NCI-H1092 (cell line): ENCODE measurements at places on chromosomes 7 and 10.

- DNase-seq: no peak
Measured at GRCh38 chr7:101238226-101239182, 902 bp upstream of the CLDN15 start.

DNA sequence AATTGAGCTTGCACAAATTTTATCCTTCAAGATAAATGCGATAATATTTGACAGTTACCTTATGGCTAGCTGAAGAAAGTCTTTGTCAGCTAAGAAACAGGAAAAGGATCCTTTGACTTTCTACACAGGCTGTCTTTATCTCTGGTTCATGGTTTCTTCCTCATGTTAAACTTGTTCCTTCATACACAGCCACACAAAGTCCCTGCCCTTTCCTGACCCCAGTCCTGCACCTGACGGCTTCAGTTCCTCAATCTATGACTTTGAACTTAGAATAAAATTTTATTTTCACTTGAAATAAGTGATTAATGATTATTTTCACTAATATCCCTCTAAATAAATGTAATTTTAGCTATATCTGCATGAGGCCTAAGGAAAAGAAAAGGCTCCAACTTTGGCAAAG, 77.8 kb upstream of the PRSS1 start:
- DNase-seq: no peak

DNA sequence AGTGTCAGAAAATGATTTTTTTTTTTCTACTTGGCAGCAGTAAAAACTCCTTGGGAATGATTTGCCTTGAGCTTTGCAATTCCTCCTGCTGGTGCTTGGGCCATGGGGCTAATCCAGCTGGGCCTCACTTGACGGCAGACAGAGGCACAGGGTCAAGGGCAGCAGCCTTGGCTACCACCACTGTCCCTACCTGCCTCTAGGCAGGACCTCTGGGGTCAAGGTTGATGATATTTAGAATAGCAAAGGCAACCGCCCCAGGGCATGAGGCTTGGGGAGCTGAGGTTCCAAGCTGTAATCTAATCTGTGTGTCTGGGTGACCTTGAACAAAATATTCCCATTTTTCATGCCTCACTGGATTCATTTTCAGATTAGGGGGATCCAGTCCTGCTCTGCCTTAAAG, 327.4 kb downstream of the PLXNA4 start:
- DNase-seq: no peak

GRCh38 chr10:13219685-13220670, 14.2 kb downstream of the UCMA start:
- no peak for DNase-seq

GRCh38 chr7:5597772-5598171, 174.1 kb upstream of the TNRC18 start:
- no peak for DNase-seq

DNA sequence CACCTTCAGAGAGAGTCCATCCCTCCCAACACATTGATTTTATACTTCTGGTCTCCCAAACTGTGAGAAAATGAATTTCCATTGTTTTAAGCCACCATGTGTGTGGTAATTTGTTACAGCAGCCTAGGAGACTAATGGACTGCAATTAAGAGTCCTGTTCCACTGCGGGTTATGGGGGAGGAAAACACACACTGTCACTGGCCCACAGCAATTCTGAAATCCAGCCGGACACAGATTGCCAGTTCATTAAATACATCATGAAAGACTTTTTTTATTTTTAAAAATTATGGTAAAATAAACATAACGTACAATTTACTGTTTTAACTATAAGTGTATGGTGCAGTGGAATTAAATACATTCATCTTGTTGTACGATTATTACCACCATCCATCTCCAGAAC, 193.4 kb upstream of the GRB10 start:
- no peak for DNase-seq

DNA sequence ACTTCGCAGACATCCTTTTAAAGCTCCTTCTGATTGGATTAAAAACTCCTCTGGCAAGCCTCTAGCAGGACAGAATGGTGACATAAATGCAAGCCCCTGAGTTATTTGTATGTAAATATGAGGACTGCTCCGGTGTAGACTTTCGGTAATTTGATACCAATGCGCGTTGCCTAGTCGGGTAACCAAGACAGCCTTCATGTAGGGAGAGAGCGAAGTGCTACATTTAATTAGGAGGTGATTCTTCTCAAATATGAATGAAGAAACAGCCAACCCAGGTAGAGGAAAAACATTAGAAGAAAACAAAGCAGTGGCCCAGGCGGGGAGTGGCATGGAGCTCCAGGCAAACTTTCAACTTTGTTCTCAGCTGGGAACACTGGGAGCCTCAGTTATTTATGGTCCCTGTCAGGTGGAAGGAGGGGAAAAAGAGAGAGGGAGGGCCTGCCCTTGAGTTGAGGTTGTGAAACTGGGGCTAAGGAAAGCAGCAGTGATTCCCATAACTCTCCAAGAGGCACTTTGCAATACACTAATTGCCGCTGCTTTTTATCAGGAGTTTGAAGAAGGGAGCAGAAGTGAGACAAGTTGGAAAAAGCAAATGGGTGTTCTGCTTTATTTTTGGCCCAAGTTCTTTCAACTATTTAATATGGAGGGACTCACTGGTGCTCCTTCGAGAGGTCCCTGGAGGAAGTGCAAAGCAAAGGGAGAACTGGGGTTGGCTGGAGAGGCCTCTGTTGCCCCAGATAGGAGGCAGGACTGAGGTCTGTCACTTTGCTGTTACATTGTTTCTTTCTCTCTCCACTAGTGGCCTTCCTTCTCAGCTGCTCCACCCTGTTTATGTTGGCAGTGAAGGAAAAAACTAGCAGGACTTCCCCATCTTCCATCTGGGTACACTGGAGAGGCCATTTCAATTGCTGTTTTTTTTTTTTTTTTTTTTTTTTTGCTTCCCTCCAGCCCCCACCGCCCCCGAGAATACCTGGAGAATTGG, 234.6 kb upstream of the CCDC6 start:
- DNase-seq: no peak

GRCh38 chr10:110885932-110886674, 14.4 kb downstream of the PDCD4 start:
- DNase-seq: no peak

DNA sequence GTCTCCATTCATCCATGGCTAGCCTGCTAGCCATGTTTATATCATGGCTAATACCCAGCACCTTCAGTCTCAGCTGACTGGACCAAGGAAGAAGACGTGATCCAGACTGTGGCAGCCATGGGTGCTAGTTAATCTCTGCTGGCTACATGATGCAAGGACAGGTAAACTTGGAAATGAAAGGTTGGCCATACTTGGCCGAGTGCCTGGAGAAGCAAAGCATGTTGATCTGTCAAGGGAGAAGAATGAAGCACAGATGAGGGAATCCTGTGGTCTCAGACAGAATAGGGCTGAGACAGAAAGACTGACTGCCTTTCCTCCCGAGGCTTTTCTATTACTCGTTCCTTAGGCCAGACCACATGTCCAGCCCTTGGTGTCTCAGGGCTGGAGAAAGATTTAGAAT, 41.1 kb downstream of the CPVL start:
- DNase-seq: no peak
